Stimulated activated CD8-positive, alpha-beta memory T cell treated with anti-CD3 and anti-CD28 coated beads, Interleukin-2, amount 100 ng/mL, for 1 hour (primary cell): ENCODE measurements at places on chromosomes 6 and 20.

DNA sequence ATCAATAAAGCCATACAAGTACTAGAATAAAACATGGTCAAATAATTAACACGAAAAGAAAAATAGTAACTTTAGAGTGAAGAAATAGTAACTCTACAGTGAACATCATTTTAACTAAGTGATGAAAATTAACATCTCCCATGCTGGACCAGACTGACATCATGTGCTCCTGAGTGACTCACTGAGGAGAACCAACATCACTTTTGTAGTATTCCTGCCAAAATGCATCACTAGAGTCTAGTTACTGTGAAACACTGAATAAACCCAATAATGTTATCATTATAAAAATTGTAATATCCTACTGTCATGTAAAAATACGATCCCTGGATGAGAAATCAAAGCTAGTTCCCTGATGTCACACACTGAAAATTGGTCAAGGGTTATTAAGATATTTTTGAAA is 361.3 kb downstream of the CD109 start:
- no peak for DNase-seq

DNA sequence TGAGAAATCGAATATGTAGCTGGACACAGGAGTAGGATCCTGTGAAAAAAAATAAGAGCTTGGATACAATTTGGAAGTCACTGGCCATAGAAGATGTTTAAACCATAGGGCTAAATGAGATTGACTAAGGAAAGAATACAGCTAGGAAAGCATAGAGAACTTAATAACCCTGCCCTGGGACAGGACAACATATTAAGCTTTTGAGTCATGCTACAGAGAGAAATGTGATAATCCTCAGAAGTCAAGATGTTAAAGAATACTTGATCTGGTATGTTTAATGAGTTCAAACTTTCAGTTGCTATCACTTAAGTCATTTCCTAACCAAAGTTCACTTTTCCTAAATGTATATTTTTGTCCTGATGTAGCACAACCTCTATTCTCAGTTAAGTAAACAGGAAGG is 154.6 kb upstream of the TSHZ2 start:
- no peak for DNase-seq

DNA sequence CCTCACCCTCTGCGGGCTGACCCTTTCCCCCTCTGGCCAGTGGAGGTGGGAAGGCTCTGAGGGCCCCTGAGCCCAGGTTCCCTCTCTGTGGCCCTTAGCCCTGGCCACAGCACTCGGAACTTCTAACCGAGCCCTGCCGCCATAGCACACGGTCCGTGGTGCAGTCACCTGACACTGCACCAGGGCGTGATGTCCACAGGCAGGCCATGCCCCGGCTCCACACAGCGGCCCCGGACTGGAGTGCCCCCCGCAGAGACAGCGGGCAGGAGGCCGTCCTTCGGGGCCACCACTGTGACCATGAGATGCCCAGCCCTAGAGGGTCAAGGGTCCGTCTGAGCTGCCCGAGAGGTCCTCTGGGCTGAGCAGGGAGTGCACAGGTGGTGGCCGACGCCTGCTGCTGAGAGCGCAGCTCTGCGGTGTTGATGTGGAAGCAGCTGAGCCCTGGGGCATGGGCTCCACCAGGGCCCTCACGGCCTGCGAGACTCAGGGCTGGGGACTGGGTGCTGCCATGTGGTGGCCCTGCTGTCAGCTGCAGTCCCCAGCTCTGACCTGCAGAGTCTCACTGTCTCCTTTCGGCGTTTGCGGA is 11.2 kb upstream of the BHLHE23 start:
- DNase-seq: no peak

DNA sequence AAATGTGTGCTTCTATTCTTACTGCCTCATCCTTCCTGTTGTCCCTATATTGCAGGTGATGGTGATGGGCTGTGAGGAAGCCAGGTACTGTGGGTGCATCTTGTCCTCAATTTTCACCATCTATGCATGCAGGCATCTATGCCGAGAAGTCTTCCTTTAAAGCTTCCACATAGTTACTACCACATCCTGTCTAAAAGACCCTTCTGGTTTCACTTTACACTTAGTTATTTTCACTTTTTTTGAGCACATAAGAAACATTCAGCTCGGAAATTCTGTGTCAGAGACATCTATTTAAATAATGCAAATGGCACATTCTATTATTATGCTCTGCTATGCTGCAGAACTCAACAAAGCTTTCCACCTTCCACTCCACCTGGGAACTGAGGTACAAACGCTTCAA is 28.2 kb upstream of the FABP7 start:
- DNase-seq: no peak

DNA sequence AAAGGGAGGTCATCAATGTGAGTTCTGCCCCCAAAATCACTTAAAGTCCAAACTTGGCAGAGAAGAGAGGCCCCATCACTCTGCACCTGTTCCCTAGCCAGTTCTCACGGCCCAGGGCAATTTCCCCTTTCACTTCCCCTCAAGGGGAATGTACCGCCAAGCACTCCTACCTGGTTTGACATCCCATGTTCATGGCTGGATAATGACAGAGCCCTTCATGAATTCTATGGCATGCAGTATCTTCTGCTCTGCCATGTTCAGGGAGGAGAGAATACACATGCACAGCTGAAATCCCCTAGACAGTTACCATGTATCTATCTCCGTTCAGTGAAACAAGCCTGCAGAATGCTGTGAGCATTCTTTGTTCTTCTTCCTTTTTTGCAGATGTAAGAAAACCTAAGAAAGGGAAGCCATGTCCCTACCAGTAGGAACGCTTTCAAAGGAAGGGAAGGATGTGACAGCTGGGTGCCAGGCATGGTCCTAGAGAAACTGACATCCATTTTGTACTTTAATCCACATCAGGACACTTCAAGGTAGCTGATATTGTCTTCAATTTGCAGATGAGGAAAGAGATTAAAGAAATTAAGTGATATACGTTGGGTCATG is 79.8 kb upstream of the ARID1B start:
- DNase-seq: no peak
